ENCODE measurements at places on chromosomes 12 and 14. TPM values are rescaled to one million over a fixed set of nuclear protein-coding genes. Genes with fewer than 3 reads are reported as not detected.

- no peak overlapping the region for H3K4me3 ChIP-seq
- no peaks in the 10 kb centered on the region for H3K4me1 ChIP-seq
- no peak overlapping the region for H3K27ac ChIP-seq
- DNase-seq: no peak
Measured at GRCh38 chr14:30355431-30355913, 203.5 kb upstream of the G2E3 start.

GRCh38 chr14:78345131-78345744, 175.1 kb downstream of the NRXN3 start:
- H3K4me3 ChIP-seq: no peak overlapping the region
- no peaks in the 10 kb centered on the region for H3K27me3 ChIP-seq
- H3K4me1 ChIP-seq: no peaks in the 10 kb centered on the region
- no peak for DNase-seq
- H3K36me3 ChIP-seq: no peaks in the 10 kb centered on the region

DNA sequence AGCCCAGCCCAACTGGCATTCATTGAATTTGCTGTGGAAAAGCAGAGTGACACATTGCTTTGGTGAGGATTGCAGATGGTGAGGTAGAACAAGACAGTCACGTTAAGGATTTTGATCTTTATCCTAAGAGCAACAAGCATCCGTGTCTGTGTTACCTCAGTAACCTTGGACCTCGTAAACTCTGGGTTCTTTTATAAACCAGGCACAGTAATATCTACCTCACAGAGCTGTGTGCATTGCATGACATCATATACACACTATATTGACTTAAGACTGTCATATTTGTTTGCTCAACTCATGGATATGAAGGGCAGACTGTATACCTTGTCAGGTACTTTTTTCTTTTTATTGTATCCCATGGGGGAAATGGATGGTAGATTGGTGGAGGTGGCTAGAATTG, 156.2 kb downstream of the ETV6 start:
- H3K4me3 ChIP-seq: no peak overlapping the region
- H3K4me1 ChIP-seq: peaks cover 12% of the 10 kb centered on the region
- H3K36me3 ChIP-seq: no peaks in the 10 kb centered on the region
- H3K27me3 ChIP-seq: no peaks in the 10 kb centered on the region
- no peak for DNase-seq
- no peak overlapping the region for H3K27ac ChIP-seq

GRCh38 chr12:101655393-101655792, 42.0 kb upstream of the CHPT1 start:
- no peak overlapping the region for H3K27ac ChIP-seq
- DNase-seq: no peak
- H3K4me1 ChIP-seq: no peaks in the 10 kb centered on the region
- H3K4me3 ChIP-seq: no peak overlapping the region

DNA sequence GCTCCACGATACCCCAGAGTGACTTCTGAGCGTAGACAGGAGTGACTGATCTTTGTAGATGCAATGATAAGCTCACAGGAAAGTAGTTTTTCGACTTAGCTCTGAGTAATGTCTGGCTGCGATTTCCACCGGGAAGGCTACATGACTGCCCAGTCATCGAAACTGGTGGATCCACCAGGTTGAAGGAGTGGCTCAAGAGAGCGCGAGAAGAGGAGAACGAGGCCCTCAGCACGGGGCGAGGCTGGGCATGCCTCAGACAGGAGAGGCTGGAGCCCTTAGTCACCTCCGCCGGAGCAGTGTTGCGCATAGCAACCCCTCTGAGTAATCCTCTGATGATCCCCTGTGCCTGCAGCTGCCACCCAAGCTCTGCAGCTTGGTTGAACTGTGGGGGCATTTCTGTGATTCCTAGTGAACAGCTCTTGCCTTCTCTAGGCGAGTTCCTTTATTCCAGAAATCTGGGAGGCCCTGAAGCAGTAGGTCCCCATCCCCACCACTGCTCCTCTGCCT, 25.6 kb downstream of the ELK3 start:
- H3K36me3 ChIP-seq: peaks cover 6% of the 10 kb centered on the region
- H3K4me3 ChIP-seq: peak overlapping the region; percentile 29
- H3K27me3 ChIP-seq: no peaks in the 10 kb centered on the region
- DNase-seq: no peak
- H3K4me1 ChIP-seq: peaks cover 27% of the 10 kb centered on the region

DNA sequence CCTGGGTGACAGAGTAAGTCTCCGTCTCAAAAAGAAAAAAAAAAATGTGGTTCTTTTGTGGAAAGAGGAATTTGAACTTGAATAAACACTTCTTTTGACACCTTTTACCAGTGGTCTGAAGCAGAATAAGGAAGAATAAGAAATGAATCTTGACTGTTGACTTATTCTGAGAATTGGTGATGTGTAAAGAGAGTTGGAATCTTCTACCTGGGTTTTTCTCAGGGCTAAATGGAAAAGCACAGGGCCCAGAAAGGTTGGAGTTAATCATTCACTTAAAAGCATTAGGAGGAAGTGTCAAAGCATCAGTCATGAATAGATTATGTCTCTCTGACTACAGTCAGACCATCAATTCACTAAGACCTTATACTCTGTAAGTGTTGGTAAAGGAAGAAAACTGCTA, 13.9 kb downstream of the PNMA1 start:
- no peak overlapping the region for H3K4me3 ChIP-seq
- H3K27ac ChIP-seq: no peak overlapping the region
- DNase-seq: no peak
- H3K27me3 ChIP-seq: no peaks in the 10 kb centered on the region
- no peaks in the 10 kb centered on the region for H3K4me1 ChIP-seq

DNA sequence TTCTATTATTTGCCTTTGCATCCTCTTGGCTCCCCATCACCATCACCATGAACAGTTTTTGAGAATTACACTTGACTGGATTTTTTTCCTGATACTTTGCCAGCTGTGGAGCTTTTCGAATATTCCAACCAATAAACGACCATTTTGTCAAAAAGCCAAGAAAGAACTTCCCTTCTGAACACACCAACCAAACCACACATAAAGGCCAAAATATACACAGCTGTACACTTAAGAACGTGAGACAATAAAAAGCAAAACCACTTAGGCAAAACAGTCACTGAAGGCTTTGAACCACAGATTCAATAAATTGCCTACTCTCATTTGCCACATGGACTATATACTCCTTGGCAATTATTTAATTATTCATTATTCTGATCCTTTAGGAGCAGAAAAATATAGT, 1.1 kb downstream of the C14orf93 start:
- DNase-seq: no peak
- H3K27me3 ChIP-seq: no peaks in the 10 kb centered on the region
- no peak overlapping the region for H3K4me3 ChIP-seq
- no peaks in the 10 kb centered on the region for H3K36me3 ChIP-seq
- no peak overlapping the region for H3K27ac ChIP-seq

Gene RD3L
- total RNA-seq: not detected

Gene SYNDIG1L
- 0.21 TPM for total RNA-seq

Gene SERPINA3
- 31.0 TPM for total RNA-seq

Gene PTPN21
- 33.2 TPM for total RNA-seq

All from suprapubic skin (tissue), 4 donors.